Spleen (tissue), 13 donors: ENCODE measurements at places on chromosomes 3 and 15. TPM values are rescaled to one million over a fixed set of nuclear protein-coding genes. Genes with fewer than 3 reads are reported as not detected.

GRCh38 chr15:88166082-88166993 is 90.2 kb downstream of the NTRK3 start:
- H3K4me3 ChIP-seq, result no peak overlapping the region

GRCh38 chr3:99505646-99506269 is 132.6 kb upstream of the COL8A1 start:
- no peaks in the 10 kb centered on the region for H3K4me1 ChIP-seq
- H3K36me3 ChIP-seq, result no peaks in the 10 kb centered on the region
- no peak for DNase-seq

GRCh38 chr15:70096215-70097062 is 1.3 kb downstream of the TLE3 start:
- H3K27ac ChIP-seq, result peak overlapping the region; percentile 97
- DNase-seq, result peak; percentile 92
- H3K4me3 ChIP-seq, result peak overlapping the region; percentile 80
- H3K27me3 ChIP-seq, result no peaks in the 10 kb centered on the region
- H3K4me1 ChIP-seq, result peaks cover 87% of the 10 kb centered on the region

DNA sequence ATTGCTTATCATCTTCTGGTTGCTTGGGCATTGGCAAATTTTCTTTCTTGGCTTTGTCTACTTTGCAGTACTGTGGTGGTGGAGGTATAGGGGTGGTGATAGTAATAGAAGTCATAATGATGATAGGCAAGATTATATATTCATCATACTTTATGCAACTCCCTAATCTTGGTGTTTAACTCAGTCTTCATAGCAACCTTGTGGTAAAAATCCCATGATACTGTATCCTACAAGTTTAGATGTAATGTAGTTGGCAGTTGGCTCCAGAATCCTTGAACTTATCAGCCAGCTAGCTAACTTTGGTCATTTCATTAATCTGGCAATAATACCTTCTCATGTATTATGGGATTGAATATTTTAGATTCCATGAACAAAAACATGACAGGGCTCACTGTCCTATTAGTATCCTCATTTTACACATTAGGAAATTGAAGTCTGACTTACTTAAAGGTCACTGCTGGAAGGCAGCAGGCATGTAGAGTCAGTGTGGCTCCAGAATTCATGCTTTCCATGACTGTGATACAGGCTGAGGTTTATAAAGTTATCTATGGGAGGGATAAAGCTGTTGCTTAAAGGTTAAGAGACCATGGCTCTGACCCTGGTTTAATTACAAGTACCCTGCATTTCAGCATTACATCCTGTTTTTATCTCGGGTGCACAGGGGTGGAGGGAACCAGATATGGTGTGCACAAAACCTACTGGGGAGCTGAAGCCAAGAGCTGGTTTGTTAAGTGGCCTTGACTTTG is 33.3 kb downstream of the RBMS3 start:
- peaks cover 11% of the 10 kb centered on the region for H3K4me1 ChIP-seq
- peak overlapping the region; percentile 7 for H3K27ac ChIP-seq
- DNase-seq, result no peak
- H3K27me3 ChIP-seq, result no peaks in the 10 kb centered on the region
- no peaks in the 10 kb centered on the region for H3K36me3 ChIP-seq

DNA sequence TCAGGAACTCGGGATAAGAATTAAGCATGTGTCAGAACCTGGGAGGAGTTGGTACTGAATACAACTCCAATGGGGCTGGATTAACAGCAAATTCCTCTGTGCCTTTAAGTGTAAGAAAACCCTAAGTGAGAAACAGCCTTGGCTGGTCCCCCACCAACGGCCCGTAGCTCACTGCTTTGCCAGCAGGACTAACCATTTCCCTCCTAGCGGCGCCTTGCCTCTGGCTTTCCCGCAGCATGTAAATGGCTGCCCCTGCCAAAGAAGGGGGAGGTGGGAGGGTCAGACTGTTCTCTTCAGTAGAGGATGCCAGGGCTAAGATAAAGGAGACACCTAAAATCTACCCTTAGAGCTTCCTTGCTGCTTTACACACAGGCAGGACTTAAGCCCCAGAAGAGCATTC is 51.0 kb upstream of the SH3GL3 start:
- no peaks in the 10 kb centered on the region for H3K4me1 ChIP-seq
- no peak overlapping the region for H3K4me3 ChIP-seq
- no peak overlapping the region for H3K27ac ChIP-seq

- H3K4me1 ChIP-seq, result no peaks in the 10 kb centered on the region
- H3K27ac ChIP-seq, result no peak overlapping the region
- H3K36me3 ChIP-seq, result no peaks in the 10 kb centered on the region
Observed at GRCh38 chr3:189655617-189656016, 24.4 kb downstream of the TP63 start.

GRCh38 chr15:52397118-52397517 is 101.5 kb upstream of the MYO5C start:
- H3K36me3 ChIP-seq, result peaks cover 45% of the 10 kb centered on the region
- H3K27ac ChIP-seq, result no peak overlapping the region
- no peaks in the 10 kb centered on the region for H3K27me3 ChIP-seq
- no peaks in the 10 kb centered on the region for H3K4me1 ChIP-seq
- no peak for DNase-seq
- no peak overlapping the region for H3K4me3 ChIP-seq

- no peaks in the 10 kb centered on the region for H3K27me3 ChIP-seq
- no peak for DNase-seq
- no peak overlapping the region for H3K4me3 ChIP-seq
- H3K27ac ChIP-seq, result no peak overlapping the region
- no peaks in the 10 kb centered on the region for H3K36me3 ChIP-seq
Observed at GRCh38 chr3:191141728-191142127, 57.3 kb upstream of the OSTN start.

DNA sequence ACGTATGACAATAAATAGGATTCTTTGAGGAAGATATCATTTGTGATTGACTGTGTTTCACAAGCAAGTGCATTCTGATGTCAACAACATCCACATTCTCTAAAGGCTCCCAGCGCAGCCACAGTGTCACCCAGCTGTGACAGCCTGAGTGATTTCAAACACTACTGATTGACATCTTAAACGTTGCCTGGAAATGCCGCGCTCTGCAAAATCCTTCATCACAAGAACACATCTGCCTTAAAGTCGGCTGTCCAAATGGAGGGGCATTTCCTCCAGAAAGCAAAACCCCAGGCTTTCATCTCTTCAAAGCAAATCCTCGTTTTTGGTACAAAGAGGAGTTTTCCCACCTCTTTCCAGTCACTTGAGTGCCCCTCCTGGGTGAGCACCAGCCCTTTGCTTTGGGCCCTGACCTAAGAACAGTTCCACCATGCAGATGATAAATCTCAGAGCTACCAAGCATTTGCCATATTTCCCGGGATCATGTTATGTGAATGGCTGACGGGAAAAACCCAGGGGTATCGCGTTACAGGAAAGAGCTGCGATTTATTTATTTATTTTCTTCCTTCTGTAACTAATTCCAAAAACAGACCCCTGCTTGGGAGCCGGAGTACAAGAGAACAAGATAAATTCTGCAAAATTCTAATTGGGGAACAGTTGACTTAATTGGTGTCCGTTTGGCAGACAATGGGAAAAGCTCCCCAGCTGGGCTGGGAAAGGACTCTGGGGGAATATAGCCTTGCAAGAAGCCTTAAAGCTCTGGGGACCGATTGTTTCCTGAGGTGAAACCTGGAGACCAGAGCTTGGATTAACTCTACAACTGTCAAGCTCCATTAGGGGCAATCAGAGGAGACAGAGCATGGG is 703.8 kb upstream of the NR2F2 start:
- H3K4me3 ChIP-seq, result no peak overlapping the region
- DNase-seq, result no peak
- no peaks in the 10 kb centered on the region for H3K4me1 ChIP-seq
- H3K27me3 ChIP-seq, result no peaks in the 10 kb centered on the region
- H3K36me3 ChIP-seq, result no peaks in the 10 kb centered on the region
- H3K27ac ChIP-seq, result no peak overlapping the region

- H3K27me3 ChIP-seq, result no peaks in the 10 kb centered on the region
- H3K36me3 ChIP-seq, result no peaks in the 10 kb centered on the region
- DNase-seq, result no peak
- H3K4me3 ChIP-seq, result no peak overlapping the region
Observed at GRCh38 chr3:175941352-175941751, 1082.2 kb downstream of the NAALADL2 start.

- no peaks in the 10 kb centered on the region for H3K27me3 ChIP-seq
- no peak overlapping the region for H3K4me3 ChIP-seq
- peaks cover 23% of the 10 kb centered on the region for H3K4me1 ChIP-seq
- no peak for DNase-seq
Observed at GRCh38 chr3:106333911-106334618, 465.3 kb upstream of the CBLB start.

DNA sequence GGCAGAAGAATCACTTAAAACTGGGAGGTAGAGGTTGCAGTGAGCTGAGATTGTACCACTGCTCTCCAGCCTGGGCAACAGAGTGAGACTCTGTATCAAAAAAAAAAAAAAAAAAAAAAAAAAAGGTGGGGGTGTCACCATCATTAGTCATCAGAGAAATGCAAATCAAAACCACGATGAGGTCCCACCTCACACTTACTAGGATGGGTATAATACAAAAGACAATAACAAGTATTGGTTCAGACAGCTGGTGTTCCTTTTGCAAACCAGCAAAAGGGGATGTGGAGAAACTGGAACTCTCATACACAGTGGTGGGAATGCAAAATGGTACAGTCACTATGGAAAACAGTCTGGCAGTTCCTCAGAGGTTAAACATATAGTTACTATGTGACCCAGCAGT is 78.7 kb upstream of the TSC22D2 start:
- no peak overlapping the region for H3K27ac ChIP-seq
- H3K36me3 ChIP-seq, result no peaks in the 10 kb centered on the region
- H3K4me3 ChIP-seq, result no peak overlapping the region
- no peaks in the 10 kb centered on the region for H3K27me3 ChIP-seq
- H3K4me1 ChIP-seq, result no peaks in the 10 kb centered on the region

- H3K27me3 ChIP-seq, result no peaks in the 10 kb centered on the region
- no peaks in the 10 kb centered on the region for H3K4me1 ChIP-seq
- no peak overlapping the region for H3K27ac ChIP-seq
- DNase-seq, result no peak
Observed at GRCh38 chr15:49288391-49288790, 118.3 kb downstream of the GALK2 start.

GRCh38 chr3:62229908-62230307 is 143.4 kb downstream of the FEZF2 start:
- no peaks in the 10 kb centered on the region for H3K36me3 ChIP-seq
- no peak overlapping the region for H3K27ac ChIP-seq
- H3K27me3 ChIP-seq, result no peaks in the 10 kb centered on the region
- H3K4me1 ChIP-seq, result no peaks in the 10 kb centered on the region
- DNase-seq, result no peak

GRCh38 chr3:144429719-144430121 is 458.1 kb downstream of the DIPK2A start:
- no peak overlapping the region for H3K4me3 ChIP-seq
- H3K4me1 ChIP-seq, result no peaks in the 10 kb centered on the region
- no peak for DNase-seq
- no peaks in the 10 kb centered on the region for H3K36me3 ChIP-seq
- H3K27ac ChIP-seq, result no peak overlapping the region

- no peak overlapping the region for H3K4me3 ChIP-seq
- DNase-seq, result no peak
Observed at GRCh38 chr15:38894243-38894948, 329.8 kb upstream of the RASGRP1 start.

GRCh38 chr3:197333901-197334639 is 35.7 kb upstream of the DLG1 start:
- no peak overlapping the region for H3K4me3 ChIP-seq
- H3K36me3 ChIP-seq, result no peaks in the 10 kb centered on the region
- H3K27ac ChIP-seq, result no peak overlapping the region

GRCh38 chr15:28977377-28978010 is 91.7 kb downstream of the APBA2 start:
- peak; percentile 34 for DNase-seq
- H3K27me3 ChIP-seq, result no peaks in the 10 kb centered on the region
- H3K4me3 ChIP-seq, result no peak overlapping the region
- H3K36me3 ChIP-seq, result no peaks in the 10 kb centered on the region
- no peak overlapping the region for H3K27ac ChIP-seq

- H3K4me1 ChIP-seq, result peaks cover 4% of the 10 kb centered on the region
- no peaks in the 10 kb centered on the region for H3K27me3 ChIP-seq
- no peaks in the 10 kb centered on the region for H3K36me3 ChIP-seq
- H3K27ac ChIP-seq, result no peak overlapping the region
Observed at GRCh38 chr15:38267421-38268022, 14.9 kb downstream of the SPRED1 start.

- no peak for DNase-seq
- H3K27me3 ChIP-seq, result peaks cover 31% of the 10 kb centered on the region
- no peaks in the 10 kb centered on the region for H3K36me3 ChIP-seq
Observed at GRCh38 chr3:124582196-124582595, 148.1 kb upstream of the UMPS start.

DNA sequence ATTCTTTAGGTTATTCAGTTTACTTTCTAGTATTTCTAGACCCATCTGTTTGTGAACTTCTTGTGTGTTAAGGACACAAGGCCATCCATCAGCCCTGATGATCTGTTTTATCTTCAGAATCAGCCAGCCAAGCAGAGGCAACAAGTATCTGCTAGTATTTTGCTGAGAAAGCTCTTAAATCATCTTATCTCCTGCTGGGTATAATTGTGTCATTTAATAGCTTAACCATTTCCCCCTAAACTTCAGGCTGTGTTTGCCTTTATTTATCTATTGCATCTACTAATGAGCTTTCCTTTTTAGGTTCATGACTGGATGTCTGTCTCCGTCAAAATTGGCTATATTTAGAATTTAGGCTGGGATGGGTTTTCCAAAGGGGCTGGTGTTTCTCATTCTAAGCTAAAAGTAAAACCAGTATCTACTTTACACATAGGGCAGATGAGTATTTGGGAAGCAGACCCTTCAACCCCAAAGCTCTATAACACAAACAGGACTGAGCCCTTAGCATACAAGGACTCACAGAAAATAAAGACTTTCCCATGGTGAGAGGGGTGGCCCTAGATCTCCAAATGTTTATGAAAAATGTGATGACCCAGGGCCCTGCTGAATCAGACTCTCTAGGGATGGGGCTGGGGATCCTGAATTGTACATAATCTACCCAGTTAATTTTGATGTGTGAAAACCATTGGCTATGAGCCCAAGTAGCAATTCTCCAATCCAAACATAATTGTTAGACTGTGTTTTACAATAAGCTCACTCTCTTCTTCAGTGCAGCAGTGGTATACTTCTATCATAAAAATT is 65.3 kb upstream of the PSMD6 start:
- DNase-seq, result no peak
- no peaks in the 10 kb centered on the region for H3K36me3 ChIP-seq
- no peaks in the 10 kb centered on the region for H3K4me1 ChIP-seq
- no peak overlapping the region for H3K27ac ChIP-seq
- H3K4me3 ChIP-seq, result no peak overlapping the region

- peaks cover 10% of the 10 kb centered on the region for H3K4me1 ChIP-seq
- DNase-seq, result no peak
- no peak overlapping the region for H3K4me3 ChIP-seq
- no peaks in the 10 kb centered on the region for H3K36me3 ChIP-seq
Observed at GRCh38 chr15:36926427-36926825, 173.9 kb downstream of the MEIS2 start.

- H3K4me1 ChIP-seq, result peaks cover 9% of the 10 kb centered on the region
- DNase-seq, result no peak
- H3K4me3 ChIP-seq, result no peak overlapping the region
Observed at GRCh38 chr15:48650931-48651330, 5.4 kb upstream of the FBN1 start.

- H3K4me1 ChIP-seq, result peaks cover 27% of the 10 kb centered on the region
- no peak overlapping the region for H3K4me3 ChIP-seq
- no peak overlapping the region for H3K27ac ChIP-seq
- DNase-seq, result no peak
Observed at GRCh38 chr3:12752809-12753208, 6.2 kb downstream of the TMEM40 start.

ACTC1 gene
- 2.2 TPM for total RNA-seq

EOGT gene
- 29.2 TPM for total RNA-seq

CCDC13 gene
- total RNA-seq, result 1.4 TPM

C2CD4A gene
- not detected for total RNA-seq

CALML4 gene
- total RNA-seq, result 8.3 TPM

FAM107A gene
- 24.3 TPM for total RNA-seq

DCUN1D1 gene
- 26.7 TPM for total RNA-seq

MAP1A gene
- 5.4 TPM for total RNA-seq
